Panc1 (cell line): ENCODE measurements at places on chromosomes 12 and 14.

- DNase-seq, result no peak
These were observed 9.0 kb upstream of the LRTM2 start for GRCh38 chr12:1811281-1811947.

GRCh38 chr12:85509081-85509856 lies 229.2 kb downstream of the ALX1 start:
- no peak for DNase-seq

DNA sequence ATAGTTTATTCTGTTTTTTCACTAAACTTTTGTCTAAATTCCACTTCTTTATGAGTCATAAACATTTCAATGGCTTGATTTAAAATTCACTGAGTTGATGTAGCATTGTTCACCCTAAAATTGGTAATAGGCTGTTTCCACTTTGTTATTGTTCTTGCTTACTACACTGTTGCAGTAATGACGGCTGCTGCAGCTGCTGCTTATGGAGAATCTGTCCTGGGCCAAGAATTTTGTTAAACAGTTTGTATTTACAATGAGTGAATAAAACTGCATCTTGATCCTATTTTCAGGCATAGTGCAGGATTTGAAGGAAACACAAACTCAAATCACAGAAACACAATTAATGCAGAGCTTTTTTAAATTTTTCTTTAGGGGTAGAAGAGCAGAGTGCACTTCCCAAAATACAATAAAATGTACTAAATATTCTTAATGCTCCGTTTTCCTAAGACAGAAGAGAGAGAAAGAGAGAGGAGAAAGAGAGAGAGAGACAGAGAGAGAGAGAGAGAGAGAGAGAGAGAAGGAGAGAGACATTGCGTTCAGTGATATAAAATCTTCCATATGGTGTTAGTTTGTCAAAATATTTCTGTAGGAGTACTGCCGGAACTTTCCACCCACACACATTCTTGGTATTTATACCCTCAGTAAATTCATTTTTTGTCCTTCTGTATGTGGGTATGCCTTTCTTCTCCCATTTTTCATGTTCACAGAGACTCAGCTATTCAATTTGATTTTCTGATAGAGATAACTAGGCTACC lies 266.4 kb downstream of the LRFN5 start:
- no peak for DNase-seq

DNA sequence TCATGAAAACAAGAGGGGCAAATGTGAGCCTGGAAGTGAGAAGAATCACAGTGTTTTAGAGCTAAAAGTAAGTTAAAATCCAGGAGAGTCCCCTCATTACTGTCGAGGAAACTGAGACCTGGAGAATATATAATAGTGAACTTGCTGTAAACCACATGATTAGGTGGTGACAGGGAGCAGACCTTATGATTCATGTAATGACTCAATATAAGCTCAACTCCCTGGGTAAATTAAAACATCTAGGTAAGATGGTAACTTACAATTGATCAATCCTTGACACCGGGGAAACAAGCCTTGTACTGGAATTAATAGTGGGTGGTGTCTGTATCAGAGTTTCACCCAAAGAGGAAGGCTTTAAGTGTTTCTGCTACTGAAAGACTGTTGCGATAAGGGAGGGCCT lies 269.3 kb downstream of the SNAPC1 start:
- DNase-seq, result no peak

DNA sequence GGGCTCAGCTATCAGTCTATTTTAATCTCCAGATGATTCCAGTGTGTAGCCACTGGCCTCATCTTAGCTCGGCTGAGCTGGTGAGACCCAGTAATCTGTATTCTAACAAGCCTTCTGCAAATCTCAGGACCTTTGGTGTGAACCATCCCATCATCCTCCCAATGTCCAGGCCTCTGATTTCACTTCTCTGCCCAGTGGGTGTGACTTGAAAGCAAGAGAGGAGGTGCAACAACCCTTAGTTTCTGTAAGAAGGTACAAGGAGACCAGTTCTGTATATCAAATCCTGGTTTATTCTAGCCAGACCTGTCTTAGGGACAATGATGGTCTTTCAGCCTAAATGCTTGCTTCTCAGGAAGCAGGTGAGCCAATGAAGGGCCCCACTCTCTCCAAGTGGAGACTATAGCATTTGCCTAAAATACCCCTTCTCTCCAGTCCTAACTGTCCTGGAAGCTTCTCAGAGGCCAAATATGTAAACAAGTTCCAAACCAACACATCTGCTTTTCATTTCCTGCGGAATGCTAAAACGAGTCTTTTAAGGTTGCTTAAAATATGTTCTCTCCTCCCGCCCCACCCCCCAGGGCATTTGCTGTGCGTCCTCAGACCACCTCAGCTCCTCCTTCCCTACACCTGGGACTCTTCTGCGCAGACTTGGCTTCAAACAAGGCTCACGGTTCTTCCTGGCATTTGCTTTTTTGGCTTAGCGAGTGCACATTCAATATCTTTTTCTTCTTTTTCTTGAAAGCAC lies 78.4 kb upstream of the FUT8 start:
- no peak for DNase-seq

DNA sequence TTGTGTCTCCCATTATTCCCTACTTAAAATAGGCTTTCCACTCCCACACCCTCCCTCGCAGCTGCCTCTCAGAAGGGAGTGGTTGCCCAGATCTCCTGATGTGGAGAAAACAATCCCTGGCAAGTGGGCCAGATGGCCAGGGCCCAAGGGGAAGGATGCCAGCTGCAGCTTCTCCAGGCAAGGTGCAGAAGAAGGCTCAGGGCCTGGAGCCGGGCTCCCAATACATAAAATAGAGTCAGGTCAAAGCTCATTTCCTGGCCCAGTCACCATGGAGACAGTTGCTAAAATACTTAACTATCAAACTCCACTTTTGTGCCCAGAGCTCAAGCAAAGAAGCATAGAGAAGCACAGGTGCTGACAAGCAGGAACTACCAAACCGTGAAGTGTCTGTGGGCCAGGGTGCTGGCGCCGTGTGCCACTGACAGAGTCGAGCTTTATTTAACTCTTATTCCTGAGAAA lies 45.7 kb upstream of the ITPR2 start:
- DNase-seq, result no peak

DNA sequence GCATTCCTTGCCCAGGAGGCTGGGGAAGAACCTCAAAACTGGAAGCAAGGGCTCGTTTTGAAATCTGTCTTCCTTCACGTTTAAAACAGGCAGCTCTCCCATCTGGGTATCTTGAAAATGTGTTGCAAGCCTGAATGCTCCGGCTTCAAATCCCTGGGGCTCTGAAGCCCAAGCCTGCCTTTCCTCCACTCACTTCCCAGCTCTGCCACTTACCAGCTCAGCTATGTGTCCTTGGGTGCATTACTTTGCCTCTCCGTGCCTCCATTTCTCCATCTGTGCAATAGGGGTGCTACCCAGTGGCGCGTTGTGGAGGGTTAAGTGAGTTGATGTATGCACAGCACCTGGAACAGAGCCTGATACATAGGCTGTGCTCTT lies 97.6 kb downstream of the GCH1 start:
- DNase-seq, result no peak

DNA sequence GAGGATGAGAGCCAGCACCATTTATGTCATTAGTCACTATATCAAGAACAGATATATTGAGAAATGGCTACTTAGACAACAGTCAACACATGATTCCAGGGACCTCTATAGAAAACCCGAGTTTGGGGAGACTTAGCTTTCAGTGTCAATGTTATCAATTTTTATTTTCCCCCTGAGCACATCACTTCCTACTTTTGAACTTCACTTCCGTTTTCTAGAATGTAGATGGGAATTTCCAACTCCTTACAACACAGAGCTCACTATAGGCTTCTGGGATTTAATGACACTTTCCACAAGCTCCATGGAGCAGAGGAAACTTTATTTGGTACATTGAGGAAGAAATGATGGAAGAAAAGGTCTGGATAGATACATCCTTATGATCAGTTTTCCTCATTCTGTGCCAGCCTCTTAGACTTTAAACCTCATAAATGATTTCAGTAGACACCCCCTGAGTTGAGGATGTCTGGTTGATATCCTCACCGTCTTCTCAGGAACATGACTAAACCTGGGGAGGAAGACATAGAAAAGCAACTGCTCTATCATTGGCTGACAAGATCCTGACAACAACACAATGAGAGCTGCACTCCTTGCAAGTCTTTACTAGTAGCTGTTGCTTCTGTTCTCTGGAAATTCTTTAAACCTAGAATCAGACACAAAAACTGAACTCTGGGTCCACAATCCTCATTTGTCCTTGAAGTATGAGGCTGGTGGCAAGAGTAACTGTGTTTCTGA lies 449.4 kb upstream of the OR4E1 start:
- DNase-seq, result no peak

GRCh38 chr12:67969134-67969802 lies 20.0 kb upstream of the IFNG-AS1 start:
- no peak for DNase-seq

GRCh38 chr14:23631702-23632460 lies 4.3 kb upstream of the DHRS2 start:
- DNase-seq, result peak; percentile 62

DNA sequence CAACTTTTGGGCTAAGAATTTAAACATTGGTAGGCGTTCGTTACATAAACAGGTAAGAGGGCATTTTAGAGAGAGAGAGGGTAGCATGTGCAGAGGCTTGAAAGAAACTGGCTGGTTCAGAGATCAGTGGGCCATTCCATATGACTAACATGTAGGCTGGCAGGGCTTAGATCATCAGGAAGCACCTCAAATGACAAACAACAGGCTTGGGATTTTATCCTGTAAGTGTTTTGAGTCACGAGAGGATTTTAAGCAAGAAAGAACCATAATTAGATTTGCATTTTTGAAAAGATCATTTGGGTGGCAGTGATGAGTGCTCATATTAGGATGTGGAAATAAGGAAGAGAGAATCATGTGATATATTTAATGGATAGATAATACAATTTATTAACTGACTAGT lies 8.7 kb upstream of the PLEKHA5 start:
- no peak for DNase-seq

DNA sequence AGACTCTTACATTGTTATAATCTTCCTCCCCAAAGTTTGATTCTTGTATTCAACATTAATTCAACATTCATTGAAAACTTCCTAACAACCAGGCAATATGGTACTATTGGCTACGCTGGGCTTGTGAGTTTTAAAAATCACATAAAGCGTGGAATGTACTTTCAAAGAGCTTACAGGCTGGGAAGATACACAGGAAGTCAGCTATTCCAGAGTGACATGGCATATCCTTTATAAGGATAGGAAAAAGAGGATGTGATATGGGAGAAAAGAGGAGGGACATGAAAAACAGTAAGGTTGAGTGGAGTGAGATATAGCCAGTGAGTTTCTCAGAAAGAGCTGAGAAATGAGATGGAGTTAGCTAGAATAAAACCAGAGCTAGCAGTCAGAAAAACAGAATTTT lies 103.6 kb upstream of the ATF7IP start:
- DNase-seq, result no peak

GRCh38 chr12:44127966-44128710 lies 292.3 kb downstream of the TMEM117 start:
- no peak for DNase-seq

DNA sequence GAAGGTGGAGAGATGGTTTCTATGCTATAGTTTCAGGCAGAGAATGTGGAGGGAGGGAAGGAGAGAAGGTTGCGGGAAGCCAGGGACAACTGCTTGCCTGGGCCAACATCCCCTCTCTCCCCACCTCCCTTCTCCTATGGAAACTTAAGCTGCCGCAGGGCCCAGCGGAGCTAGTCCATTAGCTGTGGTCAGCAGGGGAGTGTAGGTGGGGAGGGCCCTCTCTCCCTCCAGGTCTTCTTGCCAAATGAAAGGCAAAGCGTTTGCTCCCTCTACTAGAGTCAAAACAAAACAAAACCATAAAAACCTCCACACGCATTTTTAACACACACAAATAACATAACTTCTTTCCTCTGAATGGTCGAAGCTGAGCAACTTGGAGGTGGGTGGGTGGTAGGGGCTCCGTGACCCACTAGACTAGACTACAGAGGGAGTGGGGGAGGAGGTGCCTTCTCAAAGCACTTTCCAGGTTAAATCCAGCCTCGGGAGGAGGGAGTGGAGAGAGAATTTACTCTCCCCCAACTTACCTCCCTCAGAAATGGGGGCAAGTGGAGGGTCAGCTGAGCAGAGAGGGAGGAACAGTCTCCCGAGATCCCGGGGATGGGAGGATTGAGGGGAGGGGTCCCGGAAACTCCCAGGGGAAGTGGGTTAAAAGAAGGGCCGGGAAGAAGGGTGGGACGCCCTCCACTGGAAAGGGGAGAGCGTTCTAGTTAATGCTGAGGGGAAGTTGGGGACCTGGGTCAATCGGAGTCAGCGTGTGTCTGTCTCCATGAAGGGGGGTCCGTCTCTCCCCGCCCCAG lies 4.6 kb upstream of the CACNB3 start:
- DNase-seq, result no peak

- DNase-seq, result no peak
These were observed 108.9 kb downstream of the SLC6A15 start for GRCh38 chr12:84803661-84804060.

- DNase-seq, result no peak
These were observed 636 bp upstream of the ARL6IP4 start for GRCh38 chr12:122979908-122980182.

GRCh38 chr12:3165078-3165980 lies 88.2 kb downstream of the TSPAN9 start:
- DNase-seq, result no peak

GRCh38 chr12:69688471-69689427 lies 10.4 kb downstream of the BEST3 start:
- peak; percentile 64 for DNase-seq

DNA sequence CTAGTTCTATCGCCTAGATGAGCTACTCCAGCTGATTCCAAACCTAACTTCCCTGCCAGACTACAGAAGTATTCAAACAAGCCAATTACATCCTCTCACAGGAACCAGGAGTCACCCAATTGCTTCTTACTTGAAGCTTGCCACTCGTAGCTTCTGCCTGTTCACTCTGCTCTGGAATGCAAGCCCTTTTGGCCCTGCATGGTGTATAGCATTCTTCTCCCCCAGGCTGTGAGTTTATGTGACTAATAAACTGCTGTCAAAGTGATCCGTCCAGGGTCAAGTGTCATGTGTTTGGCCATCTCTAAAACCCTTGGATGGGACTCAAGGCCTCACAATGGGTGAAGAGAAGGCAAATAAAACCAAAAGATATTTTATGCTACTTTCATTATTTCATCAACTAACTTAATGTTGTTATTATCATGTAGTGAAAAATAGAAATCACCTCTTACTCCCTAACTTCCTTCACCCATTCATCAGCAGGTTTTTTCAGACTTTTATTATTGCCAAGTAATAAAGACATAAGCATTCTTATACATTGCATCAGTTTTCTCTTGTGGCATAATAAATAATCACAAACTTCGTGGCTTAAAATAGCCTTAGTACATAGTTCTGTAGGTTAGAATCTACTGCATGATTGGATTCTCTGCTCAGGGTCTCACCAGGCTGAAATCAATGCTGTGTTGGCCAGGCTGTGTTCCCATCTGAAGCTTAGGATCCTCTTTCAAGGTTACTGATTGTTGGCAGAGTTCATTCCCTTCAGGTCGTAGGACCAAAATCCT lies 1981.7 kb upstream of the FLRT2 start:
- no peak for DNase-seq

DNA sequence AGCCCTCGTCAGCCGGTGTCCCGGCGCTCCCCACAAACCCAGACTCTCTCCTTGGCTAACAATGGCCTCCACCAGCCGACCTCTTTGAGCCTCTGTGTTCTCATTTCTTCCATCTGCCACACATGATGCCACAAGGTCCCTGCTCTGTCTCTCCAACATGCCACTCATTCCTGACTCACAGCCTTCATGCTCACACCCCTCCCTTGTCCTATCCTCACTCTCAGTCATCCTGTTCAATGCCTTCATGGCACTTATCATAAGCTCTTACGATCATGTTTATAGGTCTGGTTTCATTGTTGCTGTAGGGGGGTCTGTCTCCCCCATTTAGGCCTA lies 9.6 kb upstream of the SERPINA11 start:
- DNase-seq, result no peak

- DNase-seq, result no peak
These were observed 938.0 kb upstream of the FLRT2 start for GRCh38 chr14:84591827-84592445.
